ENCODE measurements at places on chromosomes 3 and 15.
A peak's percentile ranks its signal among the peaks of the same experiment; 100 is the strongest.

- DNase-seq, result no peak
Observed at GRCh38 chr3:159413319-159413718, 575.3 kb upstream of the IL12A start.

- no peak for DNase-seq
Observed at GRCh38 chr3:13792512-13793371, 87.1 kb downstream of the WNT7A start.

GRCh38 chr3:161914703-161915417 lies 418.3 kb downstream of the OTOL1 start:
- DNase-seq, result peak; percentile 98

GRCh38 chr3:109806929-109807328 lies 469.6 kb upstream of the DPPA4 start:
- no peak for DNase-seq

- DNase-seq, result no peak
Observed at GRCh38 chr3:134057654-134058110, 28.0 kb upstream of the SLCO2A1 start.

GRCh38 chr3:69791919-69792399 lies 52.7 kb downstream of the MITF start:
- DNase-seq, result peak; percentile 19

DNA sequence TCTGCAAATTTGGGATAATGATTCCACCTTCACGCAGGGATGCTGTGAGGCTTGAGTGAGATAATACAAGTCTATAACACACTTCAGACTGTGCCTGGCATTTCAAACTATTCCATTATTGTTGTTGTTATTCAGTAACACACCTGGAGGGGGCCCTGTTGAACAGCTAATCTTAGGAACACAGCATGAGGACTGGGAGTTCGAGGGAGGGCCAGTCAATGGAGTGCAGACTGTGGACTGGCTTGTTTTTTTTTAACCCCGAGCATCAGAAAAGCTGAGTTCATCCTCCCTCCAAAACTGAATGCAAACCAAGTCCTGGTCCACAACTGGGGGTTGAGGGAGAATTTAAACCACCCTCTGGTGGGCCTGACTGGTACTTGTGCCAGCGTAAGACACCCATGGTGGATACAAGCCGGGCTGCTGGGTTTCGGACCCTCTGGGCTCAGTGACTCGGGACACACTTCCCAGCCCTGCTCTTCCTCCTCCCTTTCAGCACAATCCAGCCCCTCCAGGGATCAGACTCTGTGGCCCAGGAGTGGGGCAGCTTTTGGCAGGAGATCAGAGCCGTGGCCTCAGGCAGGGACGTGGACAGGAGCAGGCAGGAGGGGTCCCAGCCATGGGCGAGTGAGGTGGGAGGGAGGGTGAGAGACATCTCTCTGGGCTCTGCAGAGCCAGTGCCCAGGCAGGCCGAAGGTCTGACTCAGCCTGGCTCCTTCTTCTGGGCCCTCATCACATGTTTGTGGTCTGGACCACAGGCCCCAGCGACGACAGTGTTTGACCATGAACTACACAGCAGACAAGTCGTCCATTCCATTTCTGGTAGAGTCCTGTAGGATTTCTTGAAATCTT lies 36.3 kb upstream of the MEX3B start:
- DNase-seq, result no peak

DNA sequence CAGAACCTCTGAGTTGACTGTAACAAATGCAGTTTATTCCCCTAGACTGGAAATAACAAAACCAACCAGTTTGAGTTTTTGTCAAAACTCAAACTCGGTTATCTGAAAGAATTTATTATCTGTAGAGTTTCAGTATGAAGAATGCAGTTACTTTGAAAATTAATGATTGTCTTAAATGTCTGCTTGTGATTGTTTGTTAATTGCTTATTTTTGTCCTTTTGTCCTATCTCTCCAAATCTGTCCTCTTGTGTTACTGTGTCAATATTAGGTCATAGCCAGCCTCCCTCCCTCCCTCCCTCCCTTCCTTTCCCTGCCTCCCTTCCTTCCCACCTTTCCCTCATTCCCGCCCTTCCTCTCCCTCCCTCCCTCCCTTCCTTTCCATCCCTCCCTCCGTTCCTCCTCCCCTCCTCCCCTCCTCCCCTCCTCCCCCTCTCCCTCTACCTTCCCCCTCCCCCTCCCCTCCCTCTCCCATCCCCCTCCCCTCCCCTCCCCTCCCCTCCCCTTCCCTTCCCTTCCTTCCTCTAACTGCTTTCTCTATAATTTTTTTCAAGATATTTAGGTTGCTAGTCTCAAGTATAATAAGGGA lies 153.5 kb downstream of the FNDC3B start:
- DNase-seq, result no peak

DNA sequence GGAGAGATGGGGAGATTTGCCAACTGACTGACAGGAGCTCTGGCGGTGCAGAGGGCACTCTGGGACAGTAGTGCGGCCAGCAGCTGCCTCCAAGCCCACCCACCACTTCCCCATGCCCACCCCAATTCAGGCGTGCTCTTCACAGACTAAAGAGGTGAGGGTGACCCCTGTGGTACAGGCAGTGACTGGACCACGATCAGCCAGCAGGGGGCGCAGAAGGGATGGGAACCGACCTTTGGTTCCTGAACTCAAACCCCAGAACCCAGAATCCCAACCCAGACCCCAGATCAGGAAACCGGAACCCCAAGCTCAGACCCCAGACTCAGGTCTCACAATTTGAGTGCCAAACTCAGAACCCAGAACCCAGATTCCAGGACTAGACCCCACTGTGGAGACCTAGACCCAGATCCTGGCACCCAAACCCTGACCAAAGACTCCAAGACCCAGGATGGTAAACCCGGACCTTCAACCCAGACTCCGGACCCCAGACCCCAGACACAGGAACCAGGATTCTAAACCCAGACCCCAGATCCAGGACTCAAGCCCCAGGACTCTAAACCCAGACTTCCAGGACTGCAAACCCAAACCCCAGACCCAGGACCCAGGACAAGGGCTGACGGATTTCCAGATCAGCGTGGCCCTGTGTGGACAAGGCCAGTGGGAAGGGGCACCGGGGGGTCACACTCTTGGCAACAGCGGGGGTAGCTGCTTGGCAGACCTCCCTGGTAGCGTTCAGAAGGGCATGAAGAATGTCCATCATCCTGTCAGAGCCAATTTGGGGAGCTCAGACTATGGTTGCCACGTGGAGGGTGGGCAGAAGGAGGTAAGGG lies 3.7 kb upstream of the MYL3 start:
- DNase-seq, result peak; percentile 39

- no peak for DNase-seq
Observed at GRCh38 chr3:151477591-151478334, 16.9 kb upstream of the IGSF10 start.

DNA sequence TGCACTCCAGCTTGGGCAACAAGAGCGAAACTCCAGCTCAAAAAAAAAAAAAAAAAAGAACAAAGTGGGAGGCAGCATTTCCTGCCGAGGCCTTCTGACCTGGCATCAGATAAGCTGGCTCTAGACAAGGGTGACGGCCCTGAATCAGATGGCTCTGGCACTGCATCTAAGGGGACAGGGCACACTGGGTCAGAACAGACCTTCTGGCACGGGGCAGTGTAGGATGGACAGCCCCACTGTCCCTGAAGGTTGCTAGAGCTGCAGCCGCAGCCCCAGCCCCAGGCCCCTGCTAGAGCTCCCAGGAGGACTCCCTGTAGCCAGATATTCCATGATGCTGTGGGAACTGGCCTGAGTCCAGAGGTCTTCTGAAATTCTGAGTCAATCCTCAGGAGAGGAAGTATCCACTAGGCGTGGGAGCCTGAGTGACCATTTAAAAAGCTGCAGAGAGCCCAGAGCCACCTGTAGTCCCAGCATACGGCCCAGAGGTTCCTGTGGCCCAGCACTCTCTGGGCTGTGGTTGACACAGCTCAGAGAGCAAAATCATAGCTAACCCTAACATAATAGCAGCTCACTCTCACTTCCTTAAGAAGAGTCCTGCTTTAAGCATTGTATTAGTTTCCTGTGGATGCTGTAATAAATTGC lies 69.2 kb upstream of the MFGE8 start:
- DNase-seq, result no peak

- DNase-seq, result no peak
Observed at GRCh38 chr3:54337846-54338245, 215.5 kb downstream of the CACNA2D3 start.

GRCh38 chr15:101506491-101506890 lies 17.0 kb upstream of the PCSK6 start:
- no peak for DNase-seq

- DNase-seq, result no peak
Observed at GRCh38 chr3:148229107-148229506, 468.6 kb upstream of the AGTR1 start.

GRCh38 chr15:78667578-78668236 lies 26.7 kb upstream of the CHRNB4 start:
- DNase-seq, result no peak

DNA sequence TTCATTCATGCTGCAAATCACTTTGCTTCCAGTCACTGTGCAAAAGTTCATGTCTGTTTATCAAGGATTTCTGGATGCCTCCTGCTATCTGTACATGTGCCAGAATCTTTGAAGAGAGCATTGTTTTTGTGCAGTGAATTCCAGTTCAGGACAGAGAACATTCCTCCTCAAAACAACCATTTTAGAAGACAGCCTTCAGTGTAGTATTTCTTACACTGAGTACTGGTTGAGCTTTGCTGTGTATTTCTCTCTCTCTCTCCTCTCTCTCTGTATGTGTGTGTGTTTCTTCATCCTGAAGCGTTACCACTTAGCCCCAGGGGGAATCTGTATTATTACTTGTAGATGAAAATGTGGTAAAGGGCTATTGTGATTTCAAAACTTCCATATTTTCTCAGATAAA lies 123.8 kb upstream of the CHL1 start:
- DNase-seq, result no peak

DNA sequence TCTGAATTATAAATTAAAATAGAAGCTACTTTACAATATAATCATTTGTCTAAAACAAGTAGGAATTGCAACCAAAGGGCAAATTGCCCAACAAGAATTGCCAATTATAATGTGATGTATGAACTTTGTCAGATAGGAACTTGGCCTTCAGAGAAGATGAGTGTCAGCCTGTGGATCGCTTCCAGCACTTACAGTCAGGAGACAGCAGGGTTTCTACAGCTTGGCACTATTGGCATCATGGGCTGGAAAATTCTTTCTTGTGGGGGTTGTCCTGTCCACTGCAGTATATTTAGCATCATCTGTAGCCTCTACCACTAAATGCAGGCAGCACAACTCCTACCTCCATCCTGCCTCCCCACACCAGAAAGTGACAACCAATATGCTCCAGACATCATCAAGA lies 48.1 kb upstream of the CRBN start:
- DNase-seq, result no peak

- no peak for DNase-seq
Observed at GRCh38 chr3:126936853-126937425, 46.0 kb upstream of the PLXNA1 start.

- DNase-seq, result no peak
Observed at GRCh38 chr3:12461097-12461649, 23.1 kb upstream of the TSEN2 start.

GRCh38 chr3:107942951-107943749 lies 147.7 kb downstream of the CD47 start:
- no peak for DNase-seq

DNA sequence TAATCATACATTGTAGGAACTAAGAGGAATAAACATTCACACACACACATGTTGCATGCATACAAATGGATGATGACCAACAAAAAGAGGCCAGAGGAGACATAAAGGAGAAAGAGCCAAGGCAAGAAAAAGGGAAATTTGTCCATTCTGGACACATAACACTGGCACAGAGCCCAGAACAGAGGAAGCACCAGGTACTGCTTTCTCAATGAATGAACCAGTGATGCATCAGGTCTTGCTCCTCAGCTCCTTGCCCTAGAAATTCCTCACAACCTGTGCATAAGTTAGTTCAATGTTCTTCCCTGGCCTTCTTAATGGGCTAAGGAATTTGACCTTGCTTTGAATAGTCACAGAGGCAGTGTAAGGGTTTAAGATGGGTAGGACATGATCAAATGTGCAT lies 270.3 kb downstream of the ERC2 start:
- DNase-seq, result no peak

DNA sequence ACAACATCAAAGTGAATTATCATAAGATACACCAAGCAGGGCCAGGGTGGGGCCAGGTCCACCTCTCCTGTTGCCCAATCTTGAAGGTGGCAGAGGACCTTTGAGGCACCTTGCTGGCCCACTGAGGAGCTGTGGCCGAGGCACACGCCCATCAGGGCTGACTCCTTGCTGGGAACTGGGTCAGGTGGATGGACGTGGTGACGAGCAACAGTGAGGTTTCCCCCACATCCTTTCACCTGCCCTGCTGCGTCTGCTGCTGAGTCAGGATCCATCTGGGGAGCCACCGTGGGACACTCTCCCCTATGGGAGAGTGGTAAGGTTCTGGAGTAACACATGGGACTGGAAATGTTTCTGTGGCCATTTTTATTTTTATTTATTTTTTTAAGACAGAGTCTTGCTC lies 17.3 kb upstream of the FURIN start:
- no peak for DNase-seq

GRCh38 chr15:59590027-59590426 lies 21.6 kb upstream of the GCNT3 start:
- no peak for DNase-seq

DNA sequence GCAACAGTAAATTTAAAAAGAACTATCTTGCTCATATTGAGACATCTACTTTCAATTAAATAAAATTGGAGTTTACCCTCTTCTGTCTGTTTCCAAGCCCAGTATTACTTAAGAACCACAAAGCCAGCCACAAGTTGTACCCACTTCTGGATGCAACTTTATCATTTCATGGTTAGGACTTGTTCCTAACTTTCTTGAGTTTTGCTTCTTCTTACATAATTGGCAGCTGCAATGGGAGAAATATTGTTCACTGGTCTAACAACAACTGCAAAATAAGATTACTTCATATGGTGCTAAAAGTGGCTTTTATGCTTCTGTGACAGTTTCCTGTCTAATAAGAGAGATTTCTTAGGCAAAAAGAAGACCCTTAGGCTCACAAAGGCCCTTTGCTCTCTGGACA lies 240.6 kb downstream of the OTOL1 start:
- no peak for DNase-seq

DNA sequence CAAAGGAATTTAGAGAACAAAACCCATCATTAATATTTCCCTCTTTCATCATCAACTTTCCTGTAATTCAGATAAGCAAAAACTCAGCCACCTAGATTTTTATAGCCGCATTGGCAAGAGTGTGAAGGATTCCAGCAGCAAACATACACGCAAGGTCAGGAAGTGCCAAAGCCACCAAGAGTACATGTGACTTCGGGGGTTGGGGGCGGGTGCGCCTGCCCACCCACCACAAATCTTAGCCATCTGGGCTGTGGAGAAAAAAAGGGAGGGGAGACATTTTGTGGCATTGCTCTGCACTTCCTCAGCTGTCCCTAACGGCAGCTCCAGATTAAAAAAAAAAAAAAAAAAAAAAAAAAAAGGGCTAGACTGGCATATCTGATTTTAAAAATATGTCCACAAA lies 148.4 kb downstream of the TNIK start:
- DNase-seq, result no peak

GRCh38 chr15:69311319-69311721 lies 12.6 kb downstream of the PAQR5 start:
- DNase-seq, result no peak

GRCh38 chr15:45091576-45091975 lies 22.4 kb downstream of the DUOX2 start:
- DNase-seq, result no peak
